ENCODE measurements at places on chromosomes 11 and 22.

- DNase-seq = no peak
Observed at GRCh38 chr22:19464546-19464945, 14.4 kb downstream of the UFD1 start.

DNA sequence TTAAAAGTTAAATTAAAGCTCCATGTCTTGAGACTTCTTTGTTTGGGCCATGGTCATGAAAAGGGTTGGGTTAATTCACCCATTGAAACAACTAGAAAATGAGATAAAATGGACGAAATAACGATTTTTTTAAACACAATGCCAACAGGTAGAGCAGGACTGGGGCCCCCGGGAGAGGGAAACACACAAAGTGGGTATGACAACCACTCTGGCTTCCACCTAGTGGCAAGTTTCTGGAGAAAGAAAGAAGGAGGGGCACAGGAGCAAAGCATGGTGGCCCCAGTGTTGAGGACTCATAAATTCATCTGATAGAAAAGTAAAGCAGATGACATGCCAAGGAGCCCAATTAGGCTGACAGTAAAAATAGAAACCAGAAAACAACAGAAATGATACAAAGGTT is 68.4 kb downstream of the MYEOV start:
- DNase-seq = no peak

- DNase-seq = no peak
Observed at GRCh38 chr11:115780646-115781362, 276.6 kb upstream of the CADM1 start.

DNA sequence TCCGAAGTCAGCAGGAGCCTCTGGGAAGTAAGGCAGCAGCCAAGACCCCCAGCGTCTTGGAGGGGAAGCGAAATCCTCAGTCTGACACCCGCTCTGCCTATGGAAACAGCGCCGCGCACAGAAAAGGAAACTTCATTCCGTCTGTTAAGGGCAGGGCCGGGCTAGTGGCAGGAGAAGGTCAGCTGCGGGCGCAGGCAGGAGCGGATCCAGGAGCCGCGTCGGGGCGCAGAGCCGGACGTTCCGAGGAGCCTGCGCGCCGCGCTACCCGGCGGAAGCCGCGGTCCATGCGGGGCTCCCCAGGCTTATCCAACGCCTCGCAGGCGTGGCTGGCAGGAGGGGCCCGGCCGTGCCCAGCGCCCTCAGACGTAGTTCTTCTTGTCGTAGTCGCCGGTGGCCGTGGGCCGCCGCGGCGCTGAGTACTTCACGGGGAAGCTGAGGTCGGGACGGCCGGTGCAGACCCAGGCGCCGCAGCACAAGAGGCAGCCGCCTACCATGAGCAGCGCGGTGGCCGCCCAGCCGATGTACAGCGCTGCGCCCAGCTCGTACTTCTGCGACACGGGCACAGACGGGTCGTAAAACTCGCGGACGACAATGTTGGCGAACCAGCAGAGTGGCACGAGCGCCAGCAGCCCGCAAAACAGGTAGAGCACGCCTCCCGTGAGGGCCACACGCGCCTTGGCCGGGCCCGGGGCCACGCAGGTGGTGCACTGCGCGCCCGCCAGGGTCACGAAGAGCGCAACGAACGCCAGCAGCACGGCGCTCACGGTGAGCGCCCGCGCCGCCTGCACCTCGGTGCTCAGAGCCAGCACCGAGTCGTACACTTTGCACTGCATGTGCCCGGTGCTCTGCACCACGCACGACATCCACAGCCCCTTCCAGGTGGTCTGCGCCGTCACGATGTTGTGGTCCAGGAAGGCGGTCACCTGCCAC is 705 bp downstream of the CLDN5 start:
- no peak for DNase-seq

DNA sequence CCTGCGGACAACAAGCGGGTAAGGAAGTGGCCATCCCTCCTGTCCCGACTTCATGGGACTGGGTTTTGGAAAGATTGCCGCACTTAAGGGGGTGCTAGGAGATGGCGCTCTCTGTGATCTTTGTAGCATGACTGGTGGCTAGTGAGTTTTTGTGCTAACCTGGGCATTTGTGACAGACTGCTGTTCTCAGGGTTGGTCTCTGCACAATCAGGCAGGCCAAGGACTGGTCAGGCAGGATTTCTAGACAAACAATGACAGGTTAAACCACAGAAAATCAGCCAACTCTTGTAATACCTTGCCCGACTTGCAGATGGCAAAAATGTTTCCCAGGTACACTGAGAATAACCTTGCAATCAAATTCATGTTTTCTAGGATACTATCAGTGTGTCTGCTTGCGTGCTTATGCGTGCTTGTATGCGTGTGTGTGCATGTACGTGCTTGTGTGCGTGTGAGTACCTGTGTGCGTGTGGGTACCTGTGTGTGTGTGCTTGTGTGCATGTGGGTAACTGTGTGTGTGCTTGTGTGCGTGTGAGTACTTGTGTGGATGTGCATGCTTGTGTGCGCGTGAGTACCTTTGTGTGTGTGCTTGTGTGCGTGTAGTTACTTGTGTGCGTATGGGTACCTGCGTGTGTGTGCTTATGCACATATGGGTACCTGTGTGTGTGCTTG is 25.6 kb upstream of the SORL1-AS1 start:
- DNase-seq = no peak

DNA sequence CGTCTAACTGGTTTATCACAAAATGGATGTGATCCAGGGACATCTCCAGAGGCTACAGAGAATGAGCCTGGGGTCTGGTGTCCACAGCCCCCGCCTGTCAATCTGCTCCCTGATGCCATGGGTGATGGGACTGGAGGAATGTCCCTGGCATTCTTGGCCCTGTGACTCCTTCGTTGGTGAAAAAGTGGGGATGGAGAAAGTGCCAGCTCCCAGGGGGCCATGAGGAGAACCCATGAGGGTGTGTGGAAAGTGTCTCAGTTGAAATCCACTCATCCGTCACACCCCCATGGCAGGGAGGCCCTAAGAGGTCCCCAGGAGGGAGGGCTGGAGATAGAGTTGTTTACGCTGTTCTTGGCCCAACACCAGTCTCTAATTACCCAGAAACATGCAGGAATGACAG is 322.0 kb downstream of the CTTN start:
- DNase-seq = no peak

DNA sequence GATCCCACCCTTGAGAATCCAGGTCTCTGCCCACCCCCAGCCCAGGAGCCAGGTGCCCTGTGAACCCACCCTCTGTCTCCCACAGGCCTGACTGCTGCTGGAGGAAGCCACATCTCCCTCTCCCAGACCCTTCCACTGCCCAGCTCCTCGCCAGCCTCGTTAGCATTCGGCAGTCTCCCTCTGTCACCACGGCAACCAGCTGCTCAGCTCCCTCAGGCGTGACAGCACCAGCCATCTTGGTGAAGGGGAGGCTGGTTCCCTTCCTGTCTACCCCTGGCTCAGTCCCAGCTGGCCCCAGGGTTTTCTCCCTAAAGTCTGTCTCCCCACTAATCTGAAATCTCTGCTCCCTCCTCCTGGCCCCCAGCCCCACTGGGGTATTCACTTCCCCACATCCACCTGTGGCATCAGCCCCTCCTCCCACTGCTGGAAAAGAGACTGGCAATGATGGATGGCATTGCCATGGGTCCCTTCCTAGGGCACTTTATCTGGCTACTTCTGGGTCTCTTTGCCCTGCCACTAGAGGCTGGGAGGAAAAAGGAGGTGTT is 28.1 kb downstream of the NRXN2 start:
- no peak for DNase-seq

DNA sequence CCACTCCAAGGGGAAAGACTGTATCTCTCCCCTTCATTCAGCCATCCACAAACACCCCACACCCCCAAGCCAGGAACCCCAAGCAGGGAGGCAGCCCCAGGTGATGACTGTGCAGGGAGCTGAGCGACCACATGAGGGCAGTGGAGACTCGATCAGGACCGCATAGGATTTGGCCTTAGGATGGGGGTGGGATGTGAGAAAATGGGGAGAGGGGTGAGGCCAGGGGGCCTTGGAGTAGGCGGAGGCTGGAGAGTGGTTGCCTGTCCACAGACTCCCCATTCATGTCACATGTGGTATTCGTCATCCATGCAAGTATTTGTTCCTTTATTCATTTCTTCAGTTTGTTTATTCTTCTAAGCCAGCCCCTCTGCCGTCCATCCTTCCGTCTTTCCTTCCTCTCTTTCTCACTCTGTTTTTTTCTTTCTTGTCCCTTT is 2.7 kb upstream of the RHOD start:
- no peak for DNase-seq
